HuH-7.5 (cell line): ENCODE measurements at places on chromosomes 16 and 17.
A peak's percentile ranks its signal among the peaks of the same experiment; 100 is the strongest.

- DNase-seq: no peak
Observed at GRCh38 chr17:73292031-73292531, 19.7 kb downstream of the CDC42EP4 start.

- DNase-seq: no peak
Observed at GRCh38 chr17:70314506-70314905, 145.2 kb downstream of the KCNJ2 start.

GRCh38 chr16:11403534-11403795, 58.2 kb downstream of the RMI2 start:
- DNase-seq: no peak

DNA sequence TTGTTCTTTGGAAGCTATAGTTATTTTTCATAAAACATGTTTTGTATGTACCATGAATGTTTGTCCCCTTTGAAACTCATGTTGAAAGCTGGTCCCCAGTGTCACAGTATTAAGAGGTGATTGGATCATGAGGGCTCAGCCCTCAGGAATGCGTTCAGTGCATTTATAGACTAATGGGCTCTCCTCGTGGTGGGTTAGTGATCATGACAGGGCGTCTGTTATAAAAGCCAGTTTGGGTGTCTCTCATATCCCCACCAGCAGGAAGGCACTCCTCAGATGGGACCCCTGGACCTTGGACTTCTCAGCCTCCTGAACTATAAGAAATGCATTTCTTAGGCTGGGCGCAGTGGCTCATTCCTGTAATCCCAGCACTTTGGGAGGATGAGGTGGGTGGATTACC, 10.4 kb downstream of the BANP start:
- DNase-seq: no peak

DNA sequence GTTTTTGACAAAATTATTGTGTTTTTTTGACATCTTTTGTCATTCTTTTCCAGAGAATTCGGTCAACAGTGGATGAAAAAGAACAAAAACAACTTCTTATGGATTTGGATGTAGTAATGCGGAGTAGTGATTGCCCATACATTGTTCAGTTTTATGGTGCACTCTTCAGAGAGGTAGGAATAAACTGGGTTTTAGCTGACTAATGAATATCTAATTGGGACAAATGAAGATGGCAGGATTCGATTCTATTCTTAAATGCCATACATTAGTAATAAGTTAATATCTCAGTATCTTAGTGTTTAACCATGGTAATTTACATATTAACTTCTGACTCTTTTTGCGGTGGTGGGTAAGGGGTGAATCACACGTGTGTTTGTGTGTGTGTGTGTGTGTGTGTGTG, 74.8 kb downstream of the MAP2K4 start:
- DNase-seq: no peak

DNA sequence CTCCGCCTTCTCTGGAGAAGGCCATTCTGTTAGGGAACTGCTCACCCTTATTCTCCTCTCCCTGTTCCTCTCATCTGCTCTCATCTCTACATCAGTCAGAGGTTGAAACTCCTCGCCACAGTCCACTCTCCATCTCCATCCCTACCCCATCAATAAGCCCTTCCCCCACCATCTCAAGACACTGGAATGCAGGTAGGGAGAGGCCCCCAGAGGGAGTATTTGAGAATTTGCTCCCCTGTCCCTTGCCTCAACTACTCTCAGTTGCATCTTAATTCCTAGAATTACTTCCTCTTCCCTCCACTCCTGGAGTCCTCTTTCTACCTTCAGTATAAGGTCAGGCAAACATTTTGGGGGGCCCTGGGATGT, 2.0 kb upstream of the AATF start:
- no peak for DNase-seq

DNA sequence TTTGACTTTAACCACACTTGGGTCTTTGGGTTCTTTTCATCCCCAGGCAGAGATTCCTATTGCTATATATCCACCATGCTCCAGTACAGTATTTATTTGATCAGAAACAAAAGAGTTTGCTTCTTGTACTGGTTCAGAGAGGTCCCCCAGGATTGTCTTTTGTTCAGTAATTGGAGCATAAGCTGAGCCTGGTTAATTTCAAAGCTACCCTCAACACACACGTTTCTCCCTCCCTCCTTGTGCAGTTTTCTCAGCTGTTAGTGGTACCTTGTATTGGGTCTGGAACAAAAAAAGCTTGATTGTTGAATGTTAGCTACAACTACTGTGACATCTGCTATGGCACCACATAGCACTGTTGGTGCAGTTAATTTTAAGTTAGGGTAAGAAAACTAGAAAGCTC, 50.0 kb downstream of the NUP93 start:
- no peak for DNase-seq

- DNase-seq: no peak
Observed at GRCh38 chr17:1571341-1571704, 8.7 kb upstream of the PITPNA start.

GRCh38 chr16:30096862-30097563, 1.0 kb upstream of the YPEL3 start:
- DNase-seq: no peak

DNA sequence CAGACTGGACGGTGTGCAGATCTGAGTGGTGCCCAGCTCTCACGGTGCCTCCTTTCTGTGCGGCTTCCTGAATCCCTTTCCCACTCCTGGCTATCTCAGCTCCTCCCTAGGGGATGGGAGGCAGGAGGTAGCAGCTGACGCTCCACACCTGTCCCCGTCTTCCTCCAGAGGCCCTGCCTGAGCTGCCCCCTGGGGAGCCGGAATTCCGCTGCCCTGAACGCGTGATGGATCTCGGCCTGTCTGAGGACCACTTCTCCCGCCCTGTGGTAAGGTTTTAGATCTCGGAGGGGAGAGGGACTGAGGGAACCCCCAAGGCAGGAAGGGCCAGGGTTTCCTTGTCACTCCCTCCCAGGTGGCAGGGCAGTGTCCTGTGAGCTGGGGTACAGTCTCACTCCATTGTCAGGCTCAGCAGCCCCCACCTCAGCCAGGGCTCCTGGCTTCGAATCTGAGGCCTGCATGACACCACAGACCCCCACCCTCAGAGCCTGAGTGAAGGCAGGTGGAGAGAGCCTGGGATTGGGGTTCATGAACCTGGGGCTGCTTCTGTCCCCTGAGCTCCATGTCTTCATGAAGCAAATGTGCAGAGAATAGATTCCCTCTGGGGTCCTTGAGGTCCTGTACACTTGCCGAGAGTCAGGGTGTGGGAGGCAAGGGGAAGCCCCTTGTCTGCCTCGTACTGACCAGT, 6.6 kb downstream of the DEF8 start:
- no peak for DNase-seq

- no peak for DNase-seq
Observed at GRCh38 chr16:23608194-23608593, 12.1 kb upstream of the NDUFAB1 start.

- DNase-seq: no peak
Observed at GRCh38 chr17:81935709-81936084, 1.4 kb downstream of the PYCR1 start.

GRCh38 chr17:17479209-17479608, 2.4 kb downstream of the MED9 start:
- no peak for DNase-seq

DNA sequence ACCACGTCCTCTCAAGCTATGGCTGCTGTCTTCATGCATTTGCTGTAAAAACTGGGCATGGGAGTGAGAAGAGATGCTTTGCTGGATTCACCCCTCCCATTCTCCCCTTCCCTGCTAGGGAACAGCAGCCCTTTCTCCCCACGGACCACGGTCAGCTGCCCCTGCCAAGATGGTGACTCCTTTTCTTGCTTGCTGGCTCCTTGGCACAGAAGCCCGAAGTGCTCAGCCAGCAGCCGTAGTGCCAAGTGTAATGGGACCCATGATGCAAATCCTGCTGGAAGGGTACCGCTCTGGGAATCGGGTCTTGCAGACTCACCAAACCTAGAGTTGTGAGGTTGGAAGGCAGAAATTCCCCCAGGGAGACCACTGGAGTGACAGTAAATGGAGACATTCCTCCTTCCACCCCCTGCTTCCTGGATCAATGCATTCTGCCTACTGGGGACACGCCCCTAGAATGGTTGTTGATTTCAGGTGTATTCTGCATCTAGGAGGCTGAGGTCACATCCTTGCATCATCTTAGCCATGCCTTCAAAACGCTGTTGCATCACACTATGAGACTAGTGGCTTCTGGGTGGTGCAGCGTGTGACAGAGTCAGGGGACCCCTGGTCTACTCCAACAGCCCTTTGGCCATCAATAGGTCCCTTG, 63.0 kb upstream of the CBX4 start:
- no peak for DNase-seq

DNA sequence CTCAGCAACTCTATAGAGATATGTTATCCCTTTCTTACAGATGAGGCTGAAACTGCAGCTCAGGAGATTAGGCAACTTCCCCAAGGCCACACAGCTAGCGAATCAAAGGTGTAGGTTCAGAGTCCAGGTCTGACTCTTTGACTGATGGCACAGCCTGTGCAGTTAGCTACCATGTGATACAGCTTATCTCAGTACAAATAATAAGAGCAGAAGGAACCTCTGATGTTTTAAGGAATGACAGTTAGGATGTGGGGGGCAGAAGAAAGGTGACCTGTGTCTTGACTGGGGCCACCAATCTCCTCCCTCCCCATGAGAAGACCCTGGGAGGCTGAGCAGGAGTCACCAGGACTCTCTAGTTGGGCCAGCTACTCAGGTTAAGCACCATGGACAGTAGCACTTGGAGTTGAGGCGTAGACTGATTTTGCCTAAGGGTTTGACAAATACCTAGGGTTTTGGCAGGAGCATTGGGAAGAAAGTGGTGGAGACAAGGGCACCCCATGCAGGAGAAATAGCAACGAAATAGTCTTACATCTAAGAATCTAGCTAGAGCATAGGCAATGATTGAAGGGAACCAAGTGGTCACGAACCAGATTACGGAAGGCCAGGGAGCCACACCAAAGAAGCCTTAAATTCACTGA, 22.8 kb upstream of the ACSM2B start:
- DNase-seq: peak; percentile 22

- DNase-seq: no peak
Observed at GRCh38 chr16:30064729-30065101, 845 bp upstream of the ALDOA start.

DNA sequence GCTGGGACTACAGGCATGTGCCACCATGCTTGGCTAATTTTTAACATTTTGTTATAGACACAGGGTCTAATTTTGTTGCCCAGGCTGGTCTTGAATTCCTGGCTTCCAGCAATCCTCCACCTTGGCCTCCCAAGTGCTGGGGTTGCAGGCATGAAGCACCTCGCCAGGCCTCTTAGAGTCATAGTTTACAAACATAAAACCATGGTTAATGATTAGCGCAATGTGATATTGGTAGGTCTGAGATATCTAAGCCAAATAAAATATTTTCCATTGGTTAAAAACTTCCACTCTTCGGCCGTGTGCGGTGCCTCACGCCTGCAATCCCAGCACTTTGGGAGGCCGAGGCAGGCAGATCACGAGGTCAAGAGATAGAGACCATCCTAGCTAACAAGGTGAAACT, 16.6 kb downstream of the TXNDC11 start:
- DNase-seq: no peak

- DNase-seq: no peak
Observed at GRCh38 chr16:75351183-75351582, 82.1 kb downstream of the CFDP1 start.

GRCh38 chr16:54347961-54348360, 61.4 kb upstream of the IRX3 start:
- no peak for DNase-seq

GRCh38 chr16:10256784-10257641, 74.8 kb upstream of the GRIN2A start:
- peak; percentile 65 for DNase-seq

DNA sequence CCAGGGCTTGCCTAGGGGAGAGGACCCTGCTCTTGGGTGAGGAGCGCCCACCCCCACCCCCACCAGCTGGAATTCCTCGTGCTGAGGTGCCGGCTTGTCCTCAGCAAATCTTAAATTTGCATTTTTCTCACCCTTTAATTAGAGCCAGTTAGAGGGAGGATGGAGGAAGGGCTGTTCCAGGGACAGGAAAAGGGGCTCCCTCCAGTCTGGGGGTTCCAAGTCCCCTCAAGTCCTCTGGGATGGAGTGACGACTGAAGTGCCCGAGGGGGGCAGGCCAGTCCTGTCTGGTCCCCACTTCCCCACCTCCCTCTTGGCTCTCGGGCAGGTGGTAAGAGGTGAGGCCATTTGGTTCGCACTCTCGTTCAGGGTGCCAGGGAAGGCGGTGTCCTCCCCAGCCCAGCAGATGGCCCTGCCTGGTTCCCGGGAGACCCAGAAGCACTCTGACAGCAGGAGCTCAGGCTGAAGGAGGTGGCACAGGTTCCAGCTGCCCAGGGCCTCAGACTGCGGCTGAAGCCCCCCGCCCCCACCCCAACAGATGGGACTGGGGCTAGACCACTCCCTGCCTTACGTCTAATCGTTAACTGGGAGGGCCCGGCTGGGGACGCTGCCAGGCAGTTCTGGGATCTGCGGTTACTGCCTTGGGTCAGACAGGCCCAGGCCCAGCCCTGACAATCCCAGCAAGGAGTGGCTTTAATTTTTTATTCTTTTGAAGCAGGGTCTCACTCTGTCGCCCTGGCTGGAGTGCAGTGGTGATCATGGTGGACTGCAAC, 2.2 kb downstream of the RAB26 start:
- DNase-seq: no peak

- peak; percentile 49 for DNase-seq
Observed at GRCh38 chr17:978103-979093, 1.2 kb downstream of the NXN start.

DNA sequence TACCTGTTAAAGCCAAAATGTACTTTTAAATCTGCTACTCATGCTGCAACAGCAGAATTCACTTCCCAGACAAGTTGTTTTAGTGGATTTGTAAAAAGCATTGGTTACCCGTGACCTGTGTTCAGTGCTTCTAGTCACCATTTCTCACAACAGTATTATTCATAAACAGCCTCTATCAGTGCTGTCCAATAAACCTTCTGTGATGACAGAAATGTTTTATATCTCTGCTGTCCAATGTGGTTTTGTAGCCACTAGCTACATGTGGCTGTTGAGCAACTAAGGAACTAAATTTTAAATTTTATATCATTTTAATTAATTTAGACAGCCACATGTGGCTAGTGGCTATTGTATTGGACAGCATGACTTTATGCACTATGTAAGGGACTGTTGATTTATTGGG, 12.6 kb downstream of the MAP3K3 start:
- no peak for DNase-seq
